Stimulated activated CD4-positive, alpha-beta T cell treated with anti-CD3 and anti-CD28 coated beads, TNF-alpha, amount 100 ng/mL, for 1 hour (primary cell): ENCODE measurements at places on chromosomes 4 and X.

DNA sequence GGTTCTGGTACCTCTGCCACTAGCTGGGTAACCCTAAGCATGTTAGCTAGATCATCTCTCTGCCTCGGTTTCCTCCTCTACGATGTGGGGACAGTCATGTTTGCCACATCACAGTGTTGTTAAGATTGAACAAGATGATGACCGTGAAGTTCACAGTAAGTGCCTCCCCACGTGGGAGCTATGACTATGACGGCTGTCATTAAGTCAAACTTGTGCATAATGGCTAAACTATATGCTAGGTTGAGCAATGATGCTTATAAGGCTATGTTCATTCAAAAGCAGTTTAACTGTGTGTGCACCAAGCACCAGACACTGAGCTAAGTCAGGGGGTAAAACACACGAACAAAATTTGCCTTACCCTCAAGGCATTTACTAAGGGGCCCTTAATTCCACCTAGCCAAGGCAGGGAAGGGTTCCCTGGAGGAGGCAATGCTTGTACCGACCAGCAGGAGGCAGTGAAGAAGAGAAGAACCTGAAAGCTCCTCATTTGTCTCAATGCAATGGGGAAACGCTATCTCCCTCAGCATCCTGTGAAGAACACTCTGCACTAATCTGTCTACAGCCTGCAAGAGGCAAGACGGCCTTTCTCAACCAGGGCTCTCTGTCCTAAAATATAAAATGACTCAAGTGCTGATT is 52.9 kb downstream of the MAP7D2 start:
- DNase-seq, result no peak

DNA sequence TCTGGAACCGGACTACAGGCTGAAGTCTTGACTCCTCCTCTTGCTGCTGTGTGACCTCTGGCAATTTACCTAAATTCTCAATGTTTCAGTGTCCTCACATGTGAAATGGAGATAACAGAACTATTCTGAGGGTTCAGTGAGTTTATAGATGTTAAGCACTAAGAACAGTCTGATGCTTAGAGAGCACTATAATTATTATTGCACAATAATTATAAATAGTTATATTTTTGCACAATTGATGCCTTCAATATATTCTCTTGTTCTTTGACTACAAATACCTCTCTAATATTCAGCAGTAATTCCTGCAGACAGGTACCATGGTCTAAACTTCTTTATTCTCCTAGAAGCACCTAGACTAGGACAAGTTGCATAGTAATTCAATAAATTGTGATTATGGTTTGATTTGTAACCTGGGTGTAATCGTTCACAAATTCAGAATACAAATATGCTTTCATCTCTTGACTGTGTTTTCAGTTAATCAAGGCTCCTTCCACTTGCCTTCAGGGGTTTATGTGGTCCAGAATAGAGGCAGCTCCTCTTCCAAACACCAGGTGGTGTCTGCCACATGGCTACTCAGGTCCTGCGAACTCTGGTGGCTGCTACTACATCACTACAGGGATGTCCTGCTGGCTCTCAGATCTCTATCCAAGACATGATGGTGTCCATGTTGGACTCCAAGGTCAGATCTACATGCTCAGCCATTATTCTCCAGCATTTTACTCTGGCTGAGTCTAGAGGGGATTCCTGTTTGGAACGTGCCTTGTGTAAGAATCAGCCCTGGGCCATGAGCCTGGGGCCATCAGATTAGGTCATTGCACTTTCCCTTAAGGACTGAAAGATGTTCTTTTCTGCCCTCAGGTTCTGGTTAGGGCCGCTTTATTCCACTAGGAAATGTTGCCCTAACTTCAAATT is 103.4 kb downstream of the QRFPR start:
- DNase-seq, result no peak

DNA sequence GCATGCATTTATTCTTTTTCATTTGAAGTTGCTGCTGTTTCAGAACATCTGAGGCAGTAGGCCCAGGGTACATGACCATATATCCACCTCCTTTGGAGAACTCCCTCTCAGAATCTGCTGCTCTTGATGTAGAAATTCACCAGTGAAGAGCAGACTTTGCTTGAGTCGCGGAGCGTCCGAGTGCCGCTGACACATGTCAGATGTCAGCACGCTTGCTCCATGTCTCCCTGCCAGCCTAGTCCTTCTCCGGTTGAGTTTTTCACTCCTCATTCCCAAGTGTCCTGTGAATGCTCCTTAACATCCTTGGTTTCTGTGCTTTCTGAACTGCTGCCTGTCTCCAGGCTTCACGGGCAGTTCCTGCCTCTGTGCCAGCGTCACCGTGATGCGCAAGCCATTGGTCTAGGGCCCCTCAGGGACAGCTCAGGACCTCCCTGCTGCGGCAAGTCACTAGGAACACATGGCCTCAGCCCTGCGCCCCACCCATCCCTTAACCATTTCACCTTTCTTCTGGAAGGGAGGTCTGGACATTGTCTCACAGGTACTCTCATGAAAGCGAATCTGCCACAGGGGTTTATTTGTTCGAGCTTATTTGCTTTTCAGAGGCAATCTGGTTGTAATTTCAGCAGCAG is 93.1 kb upstream of the RBPJ start:
- DNase-seq, result no peak

DNA sequence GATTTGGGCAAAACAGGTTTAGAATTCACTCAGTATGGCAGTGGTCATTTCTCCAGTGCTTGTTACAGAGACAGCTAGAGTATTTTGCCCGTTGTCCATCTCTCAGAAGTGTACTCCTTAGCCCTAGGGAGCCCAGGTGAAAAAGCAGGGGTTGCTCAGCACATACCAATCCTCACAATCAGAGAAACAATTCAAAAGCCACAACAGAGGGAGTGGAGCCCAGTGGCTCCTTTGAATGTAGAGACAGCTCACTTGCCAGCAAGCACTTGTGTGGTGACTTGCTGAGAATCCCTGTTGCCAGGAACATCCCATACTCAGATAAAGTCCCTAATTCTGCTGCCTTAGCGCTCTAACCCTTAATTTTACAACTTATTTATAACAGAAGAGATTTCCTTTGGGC is 1488.3 kb downstream of the RPA4 start:
- DNase-seq, result no peak

GRCh38 chrX:123720486-123720885 is 12.4 kb downstream of the THOC2 start:
- DNase-seq, result no peak

- no peak for DNase-seq
Observed at GRCh38 chr4:20543131-20543530, 157.1 kb upstream of the PACRGL start.

DNA sequence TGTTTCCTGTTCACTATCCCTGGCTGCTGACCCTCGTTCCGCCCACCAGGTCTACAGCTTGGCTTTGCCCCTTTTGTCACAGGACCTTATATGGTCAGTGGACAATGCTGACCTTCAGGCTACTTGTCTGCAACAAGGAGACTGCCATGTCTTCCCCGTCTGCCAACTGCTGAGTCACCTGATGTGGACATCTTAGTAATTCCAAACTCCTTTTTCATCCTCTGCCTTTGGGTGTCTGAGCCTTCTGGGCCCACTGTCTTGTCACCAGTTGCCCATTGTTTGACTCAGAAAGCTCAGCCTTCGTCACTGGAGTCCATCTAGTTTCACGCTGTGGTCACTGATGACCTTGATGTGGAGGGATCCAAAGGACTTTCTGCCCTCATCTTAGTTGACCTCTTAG is 30.2 kb downstream of the GPRIN3 start:
- no peak for DNase-seq

DNA sequence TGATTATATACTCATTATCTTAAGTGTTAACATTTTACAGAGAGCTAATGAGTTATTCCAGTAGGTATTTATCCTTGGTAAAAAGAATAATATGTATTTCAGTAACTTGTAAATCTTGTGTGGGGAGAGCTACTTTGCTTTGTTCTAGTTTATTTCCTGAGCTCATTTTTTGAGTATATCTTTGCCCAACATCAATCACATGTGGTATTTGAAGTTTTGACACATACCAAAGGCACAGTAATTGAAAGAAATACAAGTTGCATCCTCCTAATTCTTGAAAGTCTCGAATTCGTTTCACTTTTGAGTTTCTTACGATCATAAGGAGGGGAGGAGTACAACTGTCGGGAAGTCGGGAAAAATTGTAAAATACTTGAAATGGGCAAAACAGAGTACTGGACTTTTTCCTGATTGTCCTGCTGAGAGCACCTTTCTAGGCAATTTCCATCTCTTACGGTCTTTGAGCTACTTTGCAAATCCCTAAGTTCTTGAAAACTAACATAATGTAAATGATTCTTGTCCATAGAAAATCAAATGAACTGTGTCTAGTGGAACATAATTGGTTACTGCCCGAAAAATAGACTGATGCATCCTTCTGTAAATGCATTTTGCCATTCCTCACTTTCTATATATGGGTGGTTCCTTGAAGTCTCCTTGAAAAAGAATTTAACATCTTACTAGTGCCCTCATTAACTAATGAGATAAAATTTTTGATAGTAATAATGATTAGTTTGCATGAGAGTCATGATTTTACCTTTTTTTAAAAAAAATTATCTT is 20.6 kb downstream of the CLTRN start:
- DNase-seq, result no peak

DNA sequence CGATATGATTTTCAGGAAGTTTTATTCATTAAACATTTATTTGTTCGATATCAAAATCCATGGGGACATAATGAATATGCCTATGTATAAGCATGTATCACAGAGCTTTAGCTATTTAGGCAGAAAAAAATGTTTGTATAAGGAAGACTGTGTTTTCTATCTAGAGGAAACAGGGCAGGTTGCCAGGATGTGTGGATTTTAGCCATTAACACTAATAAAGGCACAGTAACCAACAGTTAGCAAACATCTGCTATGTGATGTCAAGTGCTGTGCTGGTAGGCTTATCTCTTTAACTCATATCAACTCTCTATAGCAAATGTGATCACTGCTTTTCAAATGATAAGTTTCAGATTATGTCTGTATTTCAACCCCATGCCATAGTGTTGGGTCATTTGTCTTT is 708.9 kb upstream of the HS3ST1 start:
- no peak for DNase-seq

GRCh38 chr4:169628579-169628978 is 8.2 kb downstream of the CLCN3 start:
- DNase-seq, result no peak

- DNase-seq, result no peak
Observed at GRCh38 chrX:104253567-104254441, 929 bp downstream of the ESX1 start.

GRCh38 chr4:140736669-140737343 is 19.4 kb downstream of the TBC1D9 start:
- no peak for DNase-seq

DNA sequence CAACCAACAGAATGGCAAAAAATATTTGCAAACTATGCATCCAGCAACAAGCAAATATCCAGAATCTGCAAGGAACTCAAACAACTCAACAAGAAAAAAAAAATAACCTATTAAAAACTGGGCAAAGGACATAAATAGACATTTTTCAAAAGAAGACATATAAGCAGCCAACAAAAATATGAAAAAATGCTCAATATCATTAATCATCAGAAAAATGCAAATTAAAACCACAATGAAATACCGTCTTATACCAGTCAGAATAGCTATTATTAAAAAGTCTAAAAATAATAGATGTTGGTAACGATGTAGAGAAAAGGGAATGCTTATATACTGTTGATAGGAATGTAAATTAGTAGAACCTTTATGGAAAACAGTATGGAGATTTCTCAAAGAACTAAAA is 53.4 kb downstream of the WDR19 start:
- DNase-seq, result no peak

DNA sequence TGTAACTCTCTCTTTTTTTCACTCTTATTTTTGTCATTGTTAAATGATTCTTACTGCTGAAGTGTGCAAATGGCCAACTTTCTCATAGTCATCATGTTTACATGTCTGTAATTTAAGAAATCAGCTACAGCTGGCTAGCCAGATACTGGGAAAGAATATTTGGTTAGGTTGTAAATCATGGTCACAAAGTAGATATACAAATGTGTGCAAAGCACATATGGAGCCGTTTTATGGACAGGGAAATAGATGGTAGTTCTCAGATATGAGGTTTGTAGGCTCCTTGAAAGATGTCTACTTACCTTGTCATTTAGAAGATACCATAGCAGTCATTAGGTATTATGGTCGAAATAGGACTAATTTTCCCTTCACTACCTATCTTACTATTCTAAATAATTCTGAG is 430.4 kb downstream of the ADGRL3 start:
- DNase-seq, result no peak

DNA sequence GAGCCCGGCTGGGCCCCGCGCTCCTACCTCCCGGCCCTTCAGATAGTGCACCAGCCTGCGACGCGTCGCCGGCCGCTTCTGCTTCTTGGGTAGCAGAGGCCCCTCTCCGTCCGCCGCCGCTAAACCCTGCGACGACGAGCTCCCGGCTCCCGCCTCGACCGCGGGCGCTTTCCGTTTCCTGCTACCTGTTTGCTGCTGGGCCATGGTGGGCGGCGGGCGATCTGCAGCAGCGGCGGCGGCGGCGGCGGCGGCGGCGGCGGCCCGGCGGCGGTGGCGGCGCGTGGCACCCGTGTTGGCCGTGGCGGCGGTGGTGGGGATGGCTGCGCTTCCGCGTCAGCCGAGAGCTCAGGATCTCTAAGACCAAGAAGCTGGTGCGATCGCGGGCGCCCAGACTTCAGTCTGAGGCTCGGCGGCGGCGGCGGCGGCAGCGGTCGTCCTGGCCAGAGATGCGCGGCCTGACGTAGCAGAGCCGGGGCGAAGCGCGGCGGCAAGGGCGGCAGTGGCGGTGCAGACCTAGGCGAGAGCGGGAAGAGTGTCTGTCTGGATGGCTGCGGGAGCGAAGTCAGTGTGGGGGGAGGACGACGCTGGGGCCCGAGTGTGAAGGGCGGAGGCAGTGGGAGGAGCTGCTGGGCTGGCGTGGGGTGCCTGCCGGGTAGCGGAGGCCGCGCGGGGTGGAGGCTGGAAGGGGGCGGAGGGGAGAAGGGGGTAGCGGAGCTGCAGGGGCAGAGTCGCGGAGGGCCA is at the start of gene DCAF12L2:
Gene DCAF12L2 (minus strand): TSS at position 569 of the 741 bp plus-strand sequence. CDS start 365 bp downstream, at position 204.
- no peak for DNase-seq

DNA sequence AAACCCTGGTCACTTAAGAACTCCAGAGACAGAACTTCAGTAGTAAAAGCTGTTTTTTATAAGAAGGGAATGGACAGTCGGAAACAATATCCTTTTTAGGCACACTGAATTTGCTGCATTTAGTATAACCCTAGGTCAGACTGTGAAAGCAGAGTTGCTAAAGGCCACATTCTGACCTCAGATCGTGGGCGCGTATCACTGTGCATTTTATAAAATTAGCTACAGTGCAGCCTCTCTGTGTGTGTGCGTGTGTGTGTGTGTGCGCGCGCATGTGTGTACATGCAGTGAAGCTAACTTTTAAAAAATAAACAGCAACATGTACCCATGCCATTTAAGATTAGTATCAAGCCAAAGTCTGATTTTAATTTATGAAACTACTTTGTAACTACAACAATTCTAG is 8.0 kb downstream of the ZNF827 start:
- DNase-seq, result no peak

- DNase-seq, result no peak
Observed at GRCh38 chr4:179028321-179028720, 1586.1 kb upstream of the AGA start.

- DNase-seq, result no peak
Observed at GRCh38 chr4:128295255-128295654, 7.6 kb upstream of the PGRMC2 start.
